ENCODE measurements at places on chromosomes 16 and 17.
A peak's percentile ranks its signal among the peaks of the same experiment; 100 is the strongest.

- DNase-seq, result no peak
Observed at GRCh38 chr17:22461460-22462145, 769.3 kb downstream of the KCNJ18 start.

GRCh38 chr16:57892447-57893096, 78.4 kb downstream of the CNGB1 start:
- DNase-seq, result no peak

GRCh38 chr17:37667039-37667438, 23.8 kb upstream of the DDX52 start:
- DNase-seq, result no peak

- no peak for DNase-seq
Observed at GRCh38 chr17:31198026-31198425, 99.0 kb downstream of the OMG start.

DNA sequence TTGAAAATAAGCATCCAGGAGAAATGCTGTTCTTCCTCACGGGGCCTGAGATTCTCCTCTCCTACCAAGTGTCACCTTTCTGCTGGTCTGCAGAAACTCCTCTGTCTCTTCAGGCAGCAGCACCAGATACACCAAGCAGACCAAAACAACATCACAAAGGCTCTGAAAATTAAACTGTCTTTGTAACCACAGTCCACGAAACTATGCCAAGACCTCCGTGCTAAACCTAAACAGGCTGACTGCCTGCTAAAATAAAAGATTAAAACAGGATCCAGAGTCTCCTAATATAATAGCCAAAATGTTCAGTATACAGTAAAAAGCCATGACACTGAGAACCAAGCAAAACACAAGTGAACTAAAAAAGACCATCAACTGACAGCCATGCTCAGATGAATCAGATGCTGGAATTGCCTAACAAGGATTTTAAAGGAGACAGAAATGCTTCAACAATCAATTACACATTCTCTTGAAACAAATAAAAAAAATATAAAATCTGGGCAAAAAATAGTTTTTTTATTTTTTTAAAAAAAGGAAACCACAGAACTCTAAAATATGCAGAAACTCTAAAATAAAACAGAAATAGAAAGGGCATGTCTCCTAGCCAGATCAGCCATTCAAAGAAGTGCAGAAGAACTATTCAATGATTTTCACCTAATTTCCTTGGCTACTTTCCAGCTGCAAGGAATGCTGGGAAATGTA, 50.3 kb upstream of the TOX3 start:
- DNase-seq, result no peak

- no peak for DNase-seq
Observed at GRCh38 chr16:51875834-51876600, 670.9 kb downstream of the TOX3 start.

DNA sequence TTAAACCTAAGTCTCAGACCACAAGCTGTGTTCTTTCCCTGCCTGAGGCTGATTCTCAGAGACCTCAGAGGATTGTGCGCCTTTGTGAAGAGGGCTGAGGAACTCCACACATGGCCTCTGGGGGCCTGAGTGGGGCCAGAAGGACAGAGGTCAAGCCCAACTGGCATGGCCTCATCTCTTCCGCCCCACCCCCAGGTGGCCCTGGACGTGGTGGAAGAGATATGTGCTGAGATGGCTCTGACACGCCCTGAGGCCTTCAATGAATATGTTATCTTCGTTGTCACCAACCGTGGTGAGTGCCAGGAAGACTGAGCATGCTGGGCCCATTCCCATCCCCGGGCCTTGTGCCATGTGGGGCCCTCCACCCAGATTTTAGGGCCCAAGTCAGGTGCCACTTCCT, 20.1 kb upstream of the ALKBH5 start:
- no peak for DNase-seq

- no peak for DNase-seq
Observed at GRCh38 chr17:66789961-66790437, 44.9 kb upstream of the CACNG5 start.

- DNase-seq, result no peak
Observed at GRCh38 chr16:2155977-2156848, 631 bp downstream of the TRAF7 start.

DNA sequence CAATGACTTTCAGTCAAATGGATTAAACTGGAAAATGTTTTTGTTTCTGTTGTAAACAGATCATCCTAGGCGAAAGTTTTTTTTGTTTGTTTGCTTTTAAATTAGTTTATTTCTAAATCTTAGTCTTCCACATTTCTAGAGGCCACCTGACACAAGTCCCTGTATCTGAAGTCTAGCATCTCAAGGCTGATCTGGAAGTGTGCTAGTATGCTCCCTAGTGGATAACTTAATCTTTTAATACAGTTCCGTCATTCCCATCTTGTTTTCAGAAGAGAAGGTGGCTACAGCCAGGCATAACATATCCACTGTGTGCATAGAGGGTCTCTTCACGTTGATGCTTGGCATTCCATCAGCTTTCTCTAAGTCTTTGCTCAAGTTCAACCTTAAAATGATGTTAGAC, 7.6 kb downstream of the IFT20 start:
- DNase-seq, result no peak

DNA sequence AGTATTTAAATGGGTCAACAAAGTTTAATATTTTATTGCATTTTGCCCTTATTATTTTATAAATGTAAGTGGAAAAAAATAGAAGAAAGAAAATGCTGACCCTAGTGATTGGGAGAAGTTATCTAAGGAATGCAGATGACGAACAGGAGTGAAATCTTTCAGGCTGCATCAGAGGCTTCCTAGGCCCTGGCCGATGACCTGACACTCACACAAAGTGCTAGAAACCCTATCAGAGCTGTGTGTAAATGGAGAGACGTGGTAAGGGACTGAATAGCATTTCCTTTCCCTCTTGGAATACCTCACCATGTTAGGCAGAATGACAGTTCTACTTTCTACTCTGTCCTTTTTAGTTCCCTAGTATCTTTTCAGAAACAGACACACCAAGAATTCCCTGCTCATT, 44.9 kb upstream of the CNEP1R1 start:
- no peak for DNase-seq

DNA sequence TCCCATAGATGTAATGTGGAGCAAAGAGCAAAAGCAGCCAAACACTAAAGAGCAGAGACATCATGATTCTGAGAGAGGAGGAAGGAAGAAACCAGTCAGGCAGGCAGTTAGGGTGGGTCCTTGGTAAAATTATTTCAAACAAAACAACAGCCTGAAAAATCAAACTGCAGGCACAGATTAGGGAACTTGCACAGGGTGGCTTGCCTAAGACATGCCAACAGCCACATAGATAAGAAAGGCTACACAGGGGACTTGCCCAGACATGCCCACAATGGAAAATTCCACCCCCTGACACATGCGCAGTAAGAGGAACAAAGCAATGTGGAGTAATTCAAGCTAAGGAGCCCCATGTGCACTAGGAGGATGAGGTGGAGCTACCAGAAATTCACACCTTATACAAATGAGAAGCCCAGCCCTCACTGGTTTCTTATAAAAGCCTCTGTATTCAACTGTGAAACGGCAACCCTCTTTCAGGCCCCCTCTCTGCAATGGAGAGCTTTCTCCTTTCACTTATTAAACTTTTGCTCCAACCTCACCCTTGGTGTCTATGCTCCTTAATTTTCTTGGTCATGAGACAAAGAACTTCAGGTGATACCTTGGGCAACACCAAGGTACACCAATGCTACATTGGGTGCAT, 7.3 kb upstream of the GAS7 start:
- no peak for DNase-seq

- DNase-seq, result peak; percentile 64
Observed at GRCh38 chr17:57009737-57010445, 32.0 kb downstream of the SCPEP1 start.

- no peak for DNase-seq
Observed at GRCh38 chr16:2716948-2717347, 3.1 kb downstream of the PRSS27 start.

DNA sequence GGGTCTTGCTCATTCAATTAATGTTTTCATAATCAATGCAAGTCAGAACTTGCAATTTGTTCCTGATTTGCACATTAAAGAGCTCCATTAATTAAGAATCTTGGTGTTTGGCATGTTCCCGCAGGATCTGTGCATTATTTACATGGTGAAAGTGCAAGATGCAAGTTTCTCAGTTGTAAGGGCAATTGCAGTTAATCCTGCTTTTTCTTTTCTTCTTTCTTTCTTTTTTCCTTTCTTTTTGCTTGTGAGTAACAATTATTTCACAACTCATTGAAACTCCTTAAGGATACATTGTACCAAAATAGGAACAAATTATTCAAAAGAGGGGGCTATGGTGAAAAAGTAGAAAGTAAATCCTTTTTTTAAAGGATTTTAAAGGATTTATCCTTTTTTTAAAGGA, 24.2 kb downstream of the AATF start:
- no peak for DNase-seq
